ENCODE measurements at places on chromosomes 3 and 15. TPM values are rescaled to one million over a fixed set of nuclear protein-coding genes. Genes with fewer than 3 reads are reported as not detected.
A peak's percentile ranks its signal among the peaks of the same experiment; 100 is the strongest.

DNA sequence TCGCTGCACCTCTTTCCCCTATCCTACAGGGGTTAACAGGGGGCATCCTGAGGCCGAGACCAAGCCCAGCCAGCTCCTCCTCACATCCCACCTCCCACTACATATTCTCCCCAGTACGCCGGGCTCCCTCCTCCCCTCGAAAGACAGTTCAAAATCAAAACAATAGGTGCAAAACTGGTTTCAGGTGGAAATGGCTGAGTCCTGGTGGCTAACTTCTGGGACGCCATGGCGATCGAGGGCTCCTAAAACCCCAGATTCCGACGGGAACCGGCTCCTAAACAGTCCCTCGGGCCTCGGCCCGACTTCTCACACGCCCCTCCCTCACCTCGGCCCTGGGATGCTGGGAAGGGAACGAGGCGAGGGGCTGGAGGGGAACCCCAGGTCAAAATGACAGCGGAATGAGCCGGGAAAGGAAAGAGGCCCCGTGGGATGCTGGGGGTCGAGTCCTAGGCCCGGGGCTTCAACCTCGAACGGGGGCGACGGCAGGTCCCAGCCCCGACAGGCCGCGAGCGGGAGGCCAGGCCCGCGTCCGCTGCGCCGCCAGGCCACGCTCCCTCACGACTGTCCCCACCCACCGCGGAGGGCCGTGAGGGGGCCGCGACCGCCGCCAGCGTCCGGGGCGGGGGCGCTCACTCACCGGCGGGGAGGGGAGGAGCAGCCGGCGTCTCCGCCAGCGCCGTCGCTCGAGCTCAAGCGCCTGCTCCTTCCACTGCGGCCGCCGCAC lies 492 bp downstream of the TMCC1 start:
- H3K27me3 ChIP-seq: no peaks in the 10 kb centered on the region
- peak overlapping the region; percentile 94 for H3K4me3 ChIP-seq
- peak; percentile 90 for DNase-seq
- peaks cover 42% of the 10 kb centered on the region for H3K4me1 ChIP-seq

DNA sequence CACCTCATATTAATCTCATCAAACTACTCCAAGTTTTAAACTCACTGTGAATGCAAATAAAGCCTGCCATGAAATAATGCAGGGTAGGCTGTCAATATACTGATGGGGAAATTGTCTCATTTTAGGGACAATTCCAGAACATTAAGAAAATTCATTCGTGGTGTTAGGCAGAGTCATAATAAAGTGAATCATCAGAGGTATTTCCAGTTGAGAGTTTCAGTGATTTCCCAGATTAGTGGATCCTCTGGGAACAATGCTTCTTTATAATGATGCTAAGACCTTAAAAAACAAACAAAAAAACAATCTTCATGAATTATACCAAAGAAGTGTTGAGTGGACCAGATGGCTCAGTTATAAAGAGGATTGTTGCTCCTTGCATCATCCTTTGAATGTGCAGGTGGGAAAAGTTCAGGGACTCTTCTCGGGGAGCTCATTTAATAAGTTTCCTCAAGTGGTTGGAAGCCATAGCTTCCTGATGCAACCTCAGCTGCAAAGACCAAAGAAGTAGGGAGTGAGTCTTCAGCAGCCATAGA lies 360.9 kb upstream of the TRIM42 start:
- no peak for DNase-seq
- peaks cover 6% of the 10 kb centered on the region for H3K4me1 ChIP-seq
- no peak overlapping the region for H3K27ac ChIP-seq
- no peak overlapping the region for H3K4me3 ChIP-seq
- no peaks in the 10 kb centered on the region for H3K36me3 ChIP-seq
- H3K27me3 ChIP-seq: peaks cover 5% of the 10 kb centered on the region

IGSF11 gene
- total RNA-seq: not detected

HIGD2B gene
- not detected for total RNA-seq

GOLGA8T gene
- 0.94 TPM for total RNA-seq

ADAM10 gene
- 169 TPM for total RNA-seq

Data from osteocyte (in vitro differentiated cells).